AML-193 (cell line): ENCODE measurements at places on chromosomes 16 and 17.

DNA sequence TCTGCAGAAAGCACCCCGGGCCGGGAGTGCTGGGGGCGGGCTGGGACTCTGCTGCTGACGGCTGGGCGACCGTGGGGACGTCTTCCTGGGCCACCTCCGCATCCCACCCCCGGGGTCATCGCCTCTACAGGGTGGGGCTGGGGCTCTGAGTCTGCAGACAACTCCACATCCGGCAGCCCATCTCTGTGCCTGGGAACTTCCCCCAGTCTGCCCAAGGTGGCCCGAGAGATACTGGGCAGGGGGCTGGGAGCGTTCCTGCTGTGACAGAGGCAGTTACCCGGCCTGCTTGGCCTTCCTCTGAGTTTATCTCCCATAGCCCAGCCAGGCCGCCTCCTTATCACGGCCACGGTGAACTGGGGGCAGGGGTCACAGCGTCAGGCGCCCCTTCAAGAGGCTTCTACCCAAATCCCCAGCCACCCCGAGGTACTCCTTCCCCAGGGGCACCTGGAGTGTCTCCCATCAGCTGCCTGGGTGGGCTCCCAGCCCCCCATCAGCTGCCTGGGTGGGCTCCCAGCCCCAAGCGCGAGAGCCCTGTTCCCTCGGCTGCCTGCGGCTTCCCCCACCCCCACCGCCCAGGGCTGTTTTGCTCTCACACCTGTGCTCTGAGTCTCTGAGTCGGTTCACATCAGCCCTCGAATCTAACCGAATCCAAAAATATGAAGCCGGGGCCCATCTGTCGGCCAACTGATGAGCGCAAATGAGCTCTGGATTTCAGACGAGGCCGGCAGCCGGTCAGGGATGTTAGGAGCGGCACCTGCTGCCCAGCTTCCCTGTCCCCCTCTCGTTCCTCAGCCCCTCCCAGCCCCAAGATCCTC, 15.6 kb upstream of the CBFA2T3 start:
- no peak for DNase-seq

GRCh38 chr17:693791-694638, 20.6 kb downstream of the VPS53 start:
- no peak for DNase-seq

DNA sequence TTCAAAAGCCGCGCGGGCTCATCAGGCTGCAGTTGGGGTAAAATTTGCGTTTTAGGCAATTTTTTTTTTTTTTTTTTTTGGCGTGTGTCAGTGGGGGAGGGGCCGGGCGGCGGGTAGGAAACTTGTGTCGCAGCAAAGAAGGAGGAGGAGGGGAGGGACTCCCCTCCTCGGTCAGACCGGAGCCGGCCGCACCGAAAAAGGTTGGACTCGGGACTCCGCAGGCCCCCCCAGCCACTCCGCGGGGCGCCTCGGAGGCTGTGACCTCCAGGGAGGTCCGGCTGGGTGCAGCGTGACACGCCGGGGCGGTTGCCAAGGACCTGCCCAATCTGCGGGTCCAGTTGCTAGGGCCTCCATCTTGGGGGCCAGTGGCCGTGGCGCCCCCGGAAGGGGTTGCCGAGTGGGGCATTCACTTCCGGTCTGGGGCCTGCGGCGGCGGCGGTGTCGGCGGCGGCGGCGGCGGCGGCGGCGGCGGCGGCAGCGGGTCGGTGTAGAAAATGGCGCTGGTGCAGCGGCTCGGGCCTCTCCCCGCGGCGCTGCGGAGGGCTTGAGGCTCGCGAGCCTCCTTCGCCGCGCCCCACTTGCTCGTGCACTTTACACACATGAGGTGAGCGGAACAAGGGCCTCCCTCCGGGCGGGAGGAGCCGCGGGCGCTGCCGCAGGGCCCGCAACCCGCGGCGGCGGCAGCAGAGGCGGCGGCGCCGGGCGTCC, at the start of gene TNRC6A:
TNRC6A (plus strand) TSS at position 409 of the 708 bp plus-strand sequence; CDS start at position 600, 191 bp downstream.
- peak; percentile 62 for DNase-seq

- peak; percentile 71 for DNase-seq
Observed at GRCh38 chr17:82228278-82228841, 482 bp upstream of the SLC16A3 start.

DNA sequence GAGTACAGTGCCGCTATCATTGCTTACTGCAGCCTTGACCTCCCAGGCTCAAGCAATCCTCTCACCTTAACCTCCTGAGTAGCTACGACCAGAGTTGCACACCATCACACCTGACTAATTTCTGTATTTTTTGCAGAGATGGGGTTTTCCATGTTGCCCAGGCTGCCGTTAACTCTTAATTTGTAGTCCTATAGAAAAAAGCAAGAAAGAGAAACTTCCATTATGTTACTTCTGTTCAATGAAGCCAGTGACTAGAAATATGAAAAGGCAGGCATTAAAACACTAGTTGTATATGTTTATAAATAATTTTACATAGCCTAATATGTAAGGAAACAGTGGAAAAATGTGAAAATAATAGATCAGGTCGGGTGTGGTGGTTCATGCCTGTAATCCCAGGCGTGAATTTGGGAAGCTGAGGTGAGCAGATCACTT, 9.7 kb downstream of the RAD51C start:
- DNase-seq = no peak

GRCh38 chr16:69762814-69763598, 874 bp downstream of the WWP2 start:
- DNase-seq = peak; percentile 50

DNA sequence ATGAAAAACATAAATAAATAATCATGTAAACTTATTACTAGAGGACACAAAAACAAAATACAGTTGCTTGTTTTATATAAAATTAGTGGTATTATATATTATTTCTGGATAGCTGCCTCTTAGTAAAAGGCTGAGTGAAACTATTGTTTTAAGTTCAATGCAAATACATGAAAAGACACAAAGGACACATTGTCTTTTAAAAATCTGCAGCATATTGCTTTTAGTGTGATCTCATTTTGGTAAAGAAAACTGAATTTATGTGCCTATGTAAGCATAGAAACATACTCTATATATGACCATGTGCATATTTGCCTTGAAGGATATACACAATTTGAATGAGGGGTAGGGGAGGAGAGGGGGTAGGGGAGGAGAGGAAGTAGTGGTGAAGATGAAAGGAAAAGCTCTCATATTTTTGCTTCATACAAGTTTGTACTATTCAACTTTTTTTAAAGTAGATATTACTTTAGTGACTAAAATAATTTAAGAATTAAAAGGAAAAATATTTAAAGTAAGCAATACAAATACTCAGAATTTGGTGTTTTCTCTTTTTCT, 5.8 kb downstream of the ABCA10 start:
- no peak for DNase-seq

- DNase-seq = no peak
Observed at GRCh38 chr16:13083681-13084080, 182.3 kb downstream of the SHISA9 start.

DNA sequence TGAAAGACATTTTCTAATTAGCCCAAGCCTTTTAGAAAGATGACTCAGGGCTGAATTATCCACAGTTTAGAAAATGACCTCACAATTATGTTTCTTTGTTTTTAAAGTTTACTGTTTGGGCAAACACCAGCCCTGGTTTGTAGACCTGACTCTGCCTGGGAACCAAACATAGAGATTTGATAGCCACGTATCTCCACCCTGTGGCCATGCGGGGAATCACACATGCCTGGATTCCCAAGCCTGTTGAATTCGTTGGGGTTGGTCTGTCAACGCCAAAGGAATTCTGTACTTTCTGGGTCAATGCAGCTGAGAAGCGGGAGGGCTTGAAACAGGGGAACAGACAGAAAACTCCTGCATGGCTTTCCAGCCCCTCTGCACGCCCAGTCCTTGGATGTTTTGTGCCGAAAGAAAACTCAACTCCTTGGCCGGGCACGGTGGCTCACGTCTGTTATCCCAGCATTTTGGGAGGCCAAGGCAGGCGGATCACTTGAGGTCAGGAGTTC, 26.9 kb downstream of the CD300A start:
- peak; percentile 70 for DNase-seq

- no peak for DNase-seq
Observed at GRCh38 chr17:16908273-16908672, 63.6 kb downstream of the TNFRSF13B start.

- DNase-seq = no peak
Observed at GRCh38 chr16:3594316-3595109, 16.9 kb downstream of the SLX4 start.

- no peak for DNase-seq
Observed at GRCh38 chr17:67575325-67575724, 142.4 kb upstream of the NOL11 start.

- no peak for DNase-seq
Observed at GRCh38 chr16:5590416-5590815, 492.8 kb upstream of the EEF2KMT start.

DNA sequence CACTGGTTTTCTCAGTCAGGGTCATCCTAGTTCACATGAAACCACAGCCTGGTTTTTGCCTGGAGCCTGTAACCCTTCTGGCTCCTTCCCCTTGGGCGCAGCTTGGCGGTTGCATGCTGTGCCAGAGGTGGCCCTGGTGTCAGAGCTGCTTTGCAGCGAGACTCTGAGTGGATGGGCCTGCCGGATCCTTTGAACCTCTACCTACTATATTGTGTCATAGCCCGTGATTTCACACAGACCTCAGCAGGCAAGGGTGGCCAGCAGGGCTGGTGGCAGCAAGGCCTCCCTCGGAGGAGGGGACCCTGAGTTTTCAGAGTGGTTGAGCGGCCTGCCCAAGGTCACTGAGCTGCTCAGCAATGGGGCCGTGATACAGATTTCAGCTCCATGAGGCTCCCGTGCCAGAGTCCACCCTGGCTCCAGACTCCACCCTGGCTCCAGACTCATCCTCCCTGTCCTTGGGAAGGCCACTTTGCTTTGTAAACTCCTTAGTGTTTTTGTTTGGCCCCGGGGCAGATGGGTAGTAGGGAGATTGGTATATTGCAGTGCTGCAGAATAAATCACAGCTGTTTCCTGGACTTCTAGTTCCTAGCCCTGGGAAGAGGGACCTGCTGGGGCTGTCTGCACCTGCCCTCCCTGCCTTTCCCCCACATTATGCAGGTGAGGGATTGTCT, 9.7 kb downstream of the MPRIP start:
- DNase-seq = peak; percentile 55

- DNase-seq = no peak
Observed at GRCh38 chr16:7967996-7968509, 622.3 kb downstream of the TMEM114 start.

DNA sequence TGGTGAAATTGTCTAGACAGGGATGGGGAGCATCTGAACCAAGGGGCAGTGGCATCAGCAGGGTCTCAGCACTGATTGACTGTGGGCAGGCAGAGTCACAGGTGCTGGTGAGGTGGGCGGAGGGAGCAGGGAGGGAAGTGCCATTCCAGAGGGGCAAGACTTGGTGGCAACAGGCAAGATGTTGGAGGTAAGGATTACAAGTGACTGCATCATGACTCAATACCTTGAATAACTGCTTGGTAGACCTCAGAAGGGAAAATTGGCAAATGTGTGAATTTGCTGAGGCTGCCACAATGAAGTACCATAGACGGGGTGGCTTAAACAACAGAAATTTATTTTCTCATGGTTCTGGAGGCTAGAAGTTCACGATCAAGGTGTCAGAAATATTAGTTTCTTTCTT, 419.1 kb downstream of the HS3ST3B1 start:
- DNase-seq = no peak
